ENCODE measurements at places on chromosomes 7 and 10.

DNA sequence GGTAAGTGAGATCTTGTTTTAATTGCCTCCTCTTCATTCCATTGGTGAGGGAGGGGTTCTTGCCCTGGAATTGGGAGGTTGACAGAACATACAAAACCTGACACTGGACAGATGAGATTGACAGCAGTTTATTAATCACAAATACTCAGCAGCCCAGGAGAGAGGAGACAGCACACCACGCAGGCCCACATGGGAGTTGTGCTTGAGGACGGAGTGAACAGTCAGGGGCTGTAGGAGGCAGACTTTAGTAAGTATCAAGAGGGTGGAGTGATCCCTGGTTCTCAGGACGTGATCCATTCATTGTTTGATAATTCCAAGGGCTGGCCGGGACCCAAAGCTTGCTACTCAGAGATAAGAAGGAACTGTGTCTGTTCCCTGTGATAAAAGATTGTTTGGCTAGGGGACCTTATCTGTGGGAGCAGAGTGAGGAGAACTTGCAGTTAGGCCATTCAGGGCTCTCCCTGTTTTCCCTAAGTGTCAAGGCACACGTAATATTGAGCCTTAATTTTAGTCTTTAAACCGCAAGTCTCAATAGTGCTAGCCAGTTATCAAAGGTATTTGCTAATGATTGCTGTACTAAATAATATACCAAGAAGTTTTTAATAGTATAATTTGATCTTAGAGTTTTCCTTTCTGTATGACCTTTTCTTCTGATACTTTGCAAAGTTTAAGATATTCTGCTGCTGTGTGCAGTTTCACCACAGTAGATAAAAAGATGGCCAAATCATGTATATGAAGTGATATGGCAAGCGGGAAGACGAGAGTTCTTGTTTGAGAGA is 14.5 kb downstream of the CAPZA2 start:
- no peak for DNase-seq

DNA sequence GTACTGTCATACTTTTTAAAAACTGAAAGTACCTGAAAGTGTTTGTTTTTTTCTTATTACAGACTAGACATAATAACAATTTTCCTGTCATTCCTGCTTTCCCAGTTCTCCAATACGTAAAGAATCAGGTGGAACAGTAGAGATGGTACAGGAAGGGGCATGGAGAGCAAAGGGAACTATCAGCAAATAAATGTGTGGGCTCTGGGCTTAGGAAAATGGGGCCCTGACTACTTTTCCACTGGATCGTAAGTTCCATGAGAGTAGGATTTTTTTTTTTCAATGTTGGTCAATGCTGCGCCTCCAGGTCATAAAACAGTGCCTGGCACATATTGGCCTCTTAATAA is 15.2 kb upstream of the FAS start:
- no peak for DNase-seq

DNA sequence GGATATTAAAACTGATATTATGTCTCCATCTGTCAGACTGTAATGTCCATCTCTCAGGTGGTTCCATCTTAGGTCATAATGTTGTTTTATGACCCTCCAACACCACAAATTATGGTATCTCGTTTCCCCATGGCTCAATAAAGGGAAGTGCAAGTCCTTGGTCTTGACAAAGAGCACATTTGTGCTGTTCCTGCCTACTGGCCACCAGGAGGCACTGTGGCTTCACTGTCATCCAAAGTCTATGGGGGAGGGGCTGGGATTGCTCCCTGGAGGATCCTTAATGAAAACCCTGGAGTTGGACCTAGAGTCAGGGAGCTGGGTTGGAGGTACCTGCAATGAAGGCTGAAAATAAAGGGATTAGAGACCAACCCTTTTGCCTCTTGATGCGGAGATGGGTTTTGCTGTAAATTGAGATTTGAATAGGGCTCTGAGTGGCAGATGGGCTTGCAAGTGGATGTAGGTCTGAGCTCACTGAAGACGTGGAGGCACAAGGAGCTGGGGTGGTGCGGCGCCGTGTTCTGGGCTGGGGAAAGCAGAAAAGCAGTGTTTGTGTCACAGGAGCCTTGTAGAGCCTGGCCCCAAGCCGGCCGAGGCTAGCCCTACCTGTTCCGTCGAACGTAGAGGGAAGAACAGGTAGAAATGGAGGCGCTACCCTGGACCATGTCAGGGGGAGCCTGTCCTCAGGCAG is 180.5 kb upstream of the PRSS58 start:
- peak; percentile 23 for DNase-seq

- no peak for DNase-seq
These were observed 305.0 kb upstream of the ZNF32 start for GRCh38 chr10:43953672-43954071.

DNA sequence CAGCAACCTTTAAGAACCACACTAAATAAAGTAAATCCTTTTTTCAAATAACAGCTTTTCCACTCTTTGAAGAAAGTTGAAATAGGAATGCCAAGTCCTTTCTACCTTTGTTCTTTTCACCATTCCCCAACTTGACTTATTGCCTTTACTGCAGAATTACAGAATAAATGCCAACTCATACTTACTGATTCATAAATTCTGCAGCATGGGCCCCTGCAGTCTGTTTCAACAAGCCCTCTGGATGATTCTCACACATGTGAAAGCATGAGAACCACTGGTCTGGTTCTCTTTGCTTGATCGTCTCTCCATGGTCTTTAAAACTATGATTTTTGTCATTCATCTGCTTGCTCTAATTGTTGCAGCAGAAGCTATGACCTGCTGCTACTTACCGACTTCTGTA is 56.1 kb downstream of the HACD1 start:
- DNase-seq: no peak

DNA sequence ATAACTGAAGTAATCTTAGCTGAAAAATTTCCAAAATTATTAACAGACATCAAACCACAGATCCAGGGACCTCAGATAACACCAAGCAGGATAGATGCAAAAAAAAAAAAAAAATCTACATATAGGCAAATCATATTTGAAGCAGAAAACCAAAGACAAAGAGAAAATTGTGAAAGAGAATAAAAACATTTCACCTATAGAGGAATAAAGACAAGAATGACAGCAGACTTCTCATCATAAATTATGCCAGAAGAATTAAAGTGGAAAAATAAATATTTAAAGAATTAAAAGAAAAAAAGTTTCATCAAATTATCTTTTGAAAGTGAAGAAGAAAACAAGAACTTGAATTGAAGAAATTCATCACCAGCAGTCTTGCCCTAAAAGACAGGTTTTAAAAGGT is 467.5 kb downstream of the GPAM start:
- DNase-seq: no peak

GRCh38 chr10:70811881-70812280 is 3.9 kb upstream of the SGPL1 start:
- no peak for DNase-seq

DNA sequence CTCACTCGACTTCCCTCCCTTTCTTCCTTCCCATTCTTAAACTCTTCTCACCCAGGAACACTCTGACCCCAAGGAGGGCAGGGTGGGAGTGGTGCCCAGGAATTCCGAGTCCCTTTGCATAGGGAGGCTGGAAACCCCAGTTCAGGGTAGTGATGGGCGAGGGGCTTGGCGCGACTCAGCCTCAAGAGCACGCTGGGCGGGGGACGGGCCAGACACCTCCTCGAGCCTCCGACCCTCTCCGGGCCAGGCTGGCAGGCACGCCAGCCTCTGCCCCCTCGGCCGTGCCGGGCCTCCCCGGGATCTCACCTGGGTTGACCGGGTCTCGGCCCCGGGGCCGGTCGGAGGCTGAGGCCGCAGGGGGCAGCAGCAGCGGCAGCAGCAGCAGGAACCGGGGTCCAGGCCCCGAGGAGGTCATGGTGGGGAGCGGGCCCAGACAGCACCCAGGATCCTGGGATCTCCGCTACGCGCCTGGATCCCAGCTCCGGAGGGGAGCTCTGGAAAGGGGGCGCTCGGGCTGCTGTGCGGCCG is 457 bp downstream of the PLOD3 start:
- DNase-seq: peak; percentile 46

GRCh38 chr10:30903397-30904138 is 128.1 kb downstream of the ZNF438 start:
- DNase-seq: no peak

- DNase-seq: peak; percentile 97
These were observed at the start of gene ZDHHC4 for GRCh38 chr7:6577369-6578113. Gene ZDHHC4 (plus strand): TSS chr7:6577454. CDS start chr7:6580562, 3,108 bp downstream.

GRCh38 chr10:91880310-91880709 is 29.0 kb downstream of the FGFBP3 start:
- peak; percentile 14 for DNase-seq

GRCh38 chr10:23053036-23053435 is 42.3 kb upstream of the MSRB2 start:
- DNase-seq: no peak

DNA sequence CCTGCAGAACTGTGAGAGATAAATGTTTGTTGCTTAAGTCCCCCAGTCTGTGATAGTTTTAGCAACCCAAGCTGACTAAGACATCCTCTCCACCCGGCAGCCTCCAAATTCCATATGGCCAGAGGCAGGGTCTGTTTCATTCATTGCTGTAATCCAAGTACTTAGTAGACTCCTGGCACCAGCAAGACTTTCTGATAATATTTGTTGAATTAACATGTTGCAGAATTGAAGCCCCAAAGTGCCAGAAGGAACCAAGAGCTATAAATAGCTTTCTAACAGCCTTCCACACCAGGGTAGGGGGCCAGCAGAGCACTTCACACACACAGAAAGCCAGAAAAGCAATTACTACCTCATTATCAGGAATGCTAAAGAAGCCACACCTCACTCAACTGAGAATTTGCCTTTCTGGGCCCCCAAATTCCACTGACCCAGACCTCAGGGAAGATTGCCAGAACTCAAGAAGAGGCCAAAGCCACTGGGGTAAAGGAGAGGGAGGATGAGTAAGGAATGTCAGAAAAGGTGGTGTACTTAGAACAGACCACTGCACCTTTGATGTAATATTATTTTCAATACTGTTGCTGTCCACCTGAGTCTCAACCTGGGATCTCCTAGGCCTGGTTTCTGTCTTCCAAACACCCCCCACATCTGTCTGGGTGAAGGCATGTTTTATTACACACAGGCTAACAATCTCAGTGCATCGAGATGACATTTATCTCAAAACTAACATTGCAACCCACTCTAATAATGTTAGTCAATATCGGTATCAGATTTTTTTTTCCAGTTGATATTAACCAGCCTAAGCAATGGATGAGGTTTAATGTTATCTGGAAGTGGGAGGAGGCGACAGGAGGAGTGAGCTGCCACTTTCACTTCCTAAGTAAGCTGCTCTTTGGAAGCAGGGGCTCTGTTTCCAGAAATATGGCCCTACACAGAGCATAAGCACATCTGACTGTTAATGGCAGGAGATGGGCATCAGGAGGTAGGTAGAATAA is 5.5 kb downstream of the NOD1 start:
- peak; percentile 65 for DNase-seq

DNA sequence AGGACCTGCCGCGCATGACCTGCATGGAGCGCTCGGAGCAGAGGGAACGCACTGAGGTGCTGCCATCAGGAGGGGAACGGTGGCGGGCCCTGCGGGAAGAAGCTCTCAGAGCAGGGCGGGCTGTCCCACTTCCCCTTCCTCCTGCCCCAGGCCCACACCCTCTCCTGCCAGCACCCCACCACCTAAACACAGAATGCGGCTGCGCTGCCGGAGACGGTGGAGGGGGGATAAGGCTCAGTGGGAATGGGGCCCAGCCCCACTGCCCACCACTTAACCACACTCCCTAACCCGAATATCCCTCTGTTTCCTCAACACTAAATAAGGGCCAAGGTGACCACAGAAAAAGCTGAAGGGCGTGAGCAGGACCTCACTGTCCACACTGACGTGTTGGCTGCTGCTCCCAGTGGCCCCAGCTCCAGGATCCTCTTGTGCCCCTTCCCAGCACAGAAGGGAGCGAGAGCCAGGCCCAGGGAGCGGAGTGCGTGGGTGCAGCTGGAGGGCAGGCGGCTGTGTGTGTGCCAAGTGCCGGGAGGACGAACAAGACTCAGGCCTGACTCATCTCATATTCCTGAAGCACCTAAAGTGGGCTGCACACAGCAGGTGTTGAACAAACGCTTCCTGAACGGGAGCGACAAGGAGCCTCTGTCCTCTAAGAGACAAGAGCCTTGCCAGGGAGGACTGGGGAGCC is 116.8 kb downstream of the MAD1L1 start:
- DNase-seq: peak; percentile 70

- DNase-seq: peak; percentile 42
These were observed 125.9 kb downstream of the TRRAP start for GRCh38 chr7:99004216-99004615.

- no peak for DNase-seq
These were observed 9.8 kb upstream of the DLX6 start for GRCh38 chr7:96995406-96996110.

- DNase-seq: no peak
These were observed 222.6 kb downstream of the ANK3 start for GRCh38 chr10:60167050-60167449.

- DNase-seq: peak; percentile 64
These were observed 16.2 kb upstream of the TES start for GRCh38 chr7:116194115-116194514.

DNA sequence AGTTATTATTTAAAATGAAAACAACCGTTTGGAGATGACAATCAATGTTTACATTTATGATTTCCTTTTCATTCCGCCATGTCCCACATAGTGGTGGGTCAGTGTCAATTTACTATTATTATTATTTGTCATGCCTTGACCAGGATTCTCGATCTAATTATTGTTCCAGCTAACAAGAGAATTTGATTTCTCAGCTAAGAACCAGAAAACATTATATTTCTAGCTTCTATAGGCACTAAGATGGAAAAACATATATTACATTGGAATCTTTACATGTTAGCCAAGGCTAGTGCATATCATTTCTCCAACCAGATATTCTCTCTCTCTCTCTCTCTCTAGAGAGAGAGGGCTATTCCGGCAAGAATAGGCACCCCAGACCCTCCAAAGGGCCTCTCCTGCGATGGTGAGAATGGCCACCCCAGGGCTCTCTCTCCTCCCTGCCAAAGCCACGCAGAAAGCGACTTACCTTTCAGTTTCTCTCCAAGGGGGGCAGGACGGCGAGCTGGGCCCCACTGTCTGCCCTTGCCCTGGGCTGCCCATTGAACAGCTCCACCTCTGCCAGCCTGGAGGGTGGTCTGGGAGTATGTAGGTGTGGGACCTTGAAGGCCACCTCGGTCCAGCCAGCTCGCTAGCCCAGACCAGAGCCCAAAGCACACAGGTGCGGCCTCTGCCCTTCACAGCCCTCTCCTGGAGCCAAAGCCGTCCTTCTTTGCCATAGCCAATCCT is 2.4 kb downstream of the HOXA3 start:
- no peak for DNase-seq

- no peak for DNase-seq
These were observed 45.6 kb downstream of the SMURF1 start for GRCh38 chr7:99098286-99098823.

- DNase-seq: no peak
These were observed 31.7 kb downstream of the HYAL4 start for GRCh38 chr7:123876557-123877256.

DNA sequence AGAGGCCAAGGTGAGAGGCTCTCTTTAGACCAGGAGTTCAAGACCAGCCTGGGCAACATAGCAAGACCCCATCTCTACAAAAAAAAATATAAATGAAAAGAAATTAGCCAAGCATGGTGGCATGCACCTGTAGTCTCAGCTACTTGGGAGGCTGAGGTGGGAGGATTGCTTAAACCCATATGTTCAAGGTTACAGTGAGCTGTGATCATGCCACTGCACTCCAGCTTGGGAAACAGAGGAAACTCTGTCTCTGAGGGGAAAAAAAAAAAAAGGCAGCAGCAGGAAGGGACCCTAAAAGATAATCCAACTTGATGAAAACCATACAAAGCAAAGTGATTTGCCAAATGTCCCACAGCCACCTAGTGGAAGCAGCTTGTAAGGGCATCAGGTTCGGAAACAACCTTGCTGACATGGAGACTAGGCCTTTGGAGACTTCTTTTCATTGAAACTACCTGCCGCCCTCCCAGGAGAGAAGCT is 15.6 kb upstream of the PBLD start:
- peak; percentile 65 for DNase-seq

- DNase-seq: no peak
These were observed 2.5 kb downstream of the PARP12 start for GRCh38 chr7:140060243-140060630.
